ENCODE measurements at places on chromosomes 11 and 22. TPM values are rescaled to one million over a fixed set of nuclear protein-coding genes. Genes with fewer than 3 reads are reported as not detected.

Gene OR51E2
- total RNA-seq, result not detected

Gene PRR33
- not detected for total RNA-seq

Gene BEST1
- 7.7 TPM for total RNA-seq

Gene PHRF1
- 16.8 TPM for total RNA-seq

Gene KIF18A
- total RNA-seq, result 4.9 TPM

Data from fibroblast of lung (primary cell).